Upper lobe of right lung (tissue), 1 donor: ENCODE measurements at places on chromosomes 3 and 15. TPM values are rescaled to one million over a fixed set of nuclear protein-coding genes. Genes with fewer than 3 reads are reported as not detected.
A peak's percentile ranks its signal among the peaks of the same experiment; 100 is the strongest.

- no peak for DNase-seq
Observed at GRCh38 chr3:153399636-153400035, 237.6 kb downstream of the RAP2B start.

DNA sequence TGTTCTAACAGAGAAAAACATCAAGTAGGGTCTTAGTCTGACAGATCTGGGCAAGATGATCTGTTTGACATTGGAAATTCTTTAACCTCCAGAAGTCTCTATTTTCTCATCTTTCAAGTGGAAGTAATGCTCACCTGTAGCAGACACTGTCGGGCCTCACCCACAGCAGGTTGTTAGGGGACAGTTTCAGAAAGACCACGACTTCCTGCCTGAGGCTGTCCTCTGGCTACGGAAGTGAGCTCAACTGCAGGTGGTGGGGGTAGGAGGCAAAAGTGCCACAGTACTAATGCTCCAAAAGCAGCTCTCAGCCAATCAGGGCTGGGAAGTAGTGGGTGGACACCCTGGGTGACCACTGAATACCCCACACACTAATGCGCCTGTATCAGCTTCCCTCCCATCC is 111.4 kb upstream of the TOPAZ1 start:
- DNase-seq: no peak

- no peak for DNase-seq
Observed at GRCh38 chr3:124878561-124879336, 8.4 kb downstream of the ITGB5 start.

The NOP10 gene
- 161 TPM for total RNA-seq

The GOLGA8G gene
- not detected for total RNA-seq

The CLDN11 gene
- total RNA-seq: 11.7 TPM

DNA sequence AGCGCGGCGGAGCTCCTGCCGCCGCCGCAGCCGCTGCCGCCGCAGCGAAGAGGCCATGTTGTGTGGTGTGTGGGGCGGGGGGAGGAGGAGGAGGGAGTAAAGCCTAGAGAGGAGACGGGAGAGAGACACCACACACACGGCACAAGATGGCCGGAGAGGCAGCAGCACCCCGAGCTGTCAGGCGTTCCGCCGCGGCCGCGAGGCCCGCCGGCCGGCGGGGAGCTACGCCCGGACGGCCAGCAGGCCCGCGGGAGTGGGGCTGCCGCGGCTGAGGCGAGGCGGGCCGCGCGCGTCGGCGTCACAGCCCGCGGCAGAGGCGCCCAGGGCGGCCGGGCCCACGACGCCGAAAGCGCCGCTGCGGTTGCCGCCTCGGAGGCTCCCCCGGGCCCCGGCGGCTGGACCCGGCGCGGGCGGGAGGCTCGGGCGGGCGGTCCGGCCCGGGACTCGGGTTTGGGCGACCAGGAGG is 17.4 kb upstream of the CHD2 start:
- no peak for DNase-seq

The SENP8 gene
- total RNA-seq: 3.3 TPM

The GOLGA6D gene
- total RNA-seq: not detected

DNA sequence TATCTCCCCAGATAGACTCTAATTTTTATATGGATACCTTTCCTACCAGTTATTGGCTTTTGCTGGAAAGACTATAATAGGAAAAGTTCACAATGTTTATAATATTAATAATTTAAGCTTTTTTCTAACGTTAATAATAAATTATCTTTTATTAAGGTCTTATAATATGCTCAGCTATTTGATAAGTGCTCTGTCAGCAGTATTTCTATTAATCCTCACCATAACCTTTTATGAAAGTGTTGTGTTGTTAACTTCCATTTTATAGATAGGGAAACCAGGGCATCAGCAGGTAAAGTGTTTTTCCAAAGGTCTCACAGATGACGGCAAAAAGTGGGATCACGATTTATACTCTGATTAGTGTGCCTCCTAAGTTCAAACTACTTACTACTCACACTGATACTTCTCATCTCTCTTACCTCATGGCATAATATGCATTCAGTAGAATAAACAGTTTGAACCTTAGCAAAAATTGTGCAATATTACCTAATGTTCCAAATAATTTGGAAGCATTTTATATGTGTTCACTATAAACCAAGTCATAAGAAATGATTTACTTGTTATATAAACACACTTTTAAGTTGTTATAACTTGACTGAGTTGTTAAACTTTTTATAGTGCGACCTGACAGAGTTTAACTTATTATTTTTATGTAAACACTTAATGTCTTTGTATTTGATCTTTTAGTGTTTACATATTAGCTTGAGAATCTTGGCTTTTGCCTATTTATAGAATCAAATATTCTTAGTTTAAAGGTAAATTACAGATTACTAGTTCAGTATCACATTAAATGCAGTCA is 274.9 kb upstream of the DCBLD2 start:
- no peak for DNase-seq

GRCh38 chr3:72018343-72018984 is 233.5 kb upstream of the PROK2 start:
- DNase-seq: no peak

The GATM gene
- 7.2 TPM for total RNA-seq

- no peak for DNase-seq
Observed at GRCh38 chr3:24582431-24583403, 88.1 kb upstream of the THRB start.

DNA sequence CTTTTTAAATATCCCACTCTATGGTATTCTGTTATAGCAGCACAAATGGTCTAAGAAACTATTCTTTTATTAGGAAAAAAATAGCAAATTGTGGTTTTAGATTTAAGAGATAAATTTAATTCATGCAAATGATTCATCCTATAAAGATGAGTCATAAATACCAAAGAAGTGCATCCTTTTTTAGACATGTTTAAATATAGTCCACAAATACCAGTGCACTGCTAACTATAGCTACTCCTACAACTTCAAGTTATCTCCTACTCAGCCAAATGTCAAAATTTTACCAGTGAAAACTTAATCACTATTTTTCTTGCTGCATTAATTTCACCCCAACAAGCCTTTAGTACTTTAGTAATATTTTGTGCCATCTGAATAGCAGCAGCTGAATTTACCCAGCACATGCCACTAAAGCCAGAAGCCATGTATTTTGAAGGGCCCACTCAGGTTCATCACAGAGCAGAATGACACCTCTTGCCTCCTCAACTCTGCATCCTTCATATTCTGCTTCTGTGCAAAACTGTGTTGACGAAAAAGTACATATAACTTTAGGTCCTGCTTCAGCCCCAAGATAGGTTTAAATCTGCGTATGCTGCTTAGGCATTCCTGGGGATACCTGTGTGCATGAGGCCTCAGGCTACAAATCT is 24.9 kb downstream of the CX3CR1 start:
- DNase-seq: no peak

DNA sequence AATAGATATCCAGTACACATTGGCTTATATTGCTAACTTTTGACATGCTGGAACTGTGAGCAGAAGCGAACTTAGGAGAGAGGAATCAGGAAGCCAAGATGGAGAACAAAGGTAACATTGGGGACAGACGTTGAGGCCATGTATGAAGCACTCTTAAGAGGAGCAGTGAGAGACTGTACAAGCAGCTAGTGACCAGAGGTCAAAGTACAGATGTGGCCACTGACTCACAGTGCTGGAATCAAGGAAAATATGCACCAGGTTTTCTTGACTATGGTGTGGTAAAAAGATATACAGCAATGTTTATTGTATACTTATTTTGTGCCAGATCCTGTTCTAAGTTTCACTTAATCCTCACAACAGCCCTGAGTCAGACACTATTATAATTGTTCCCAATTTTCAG is 2.0 kb upstream of the IL20RB start:
- DNase-seq: no peak

DNA sequence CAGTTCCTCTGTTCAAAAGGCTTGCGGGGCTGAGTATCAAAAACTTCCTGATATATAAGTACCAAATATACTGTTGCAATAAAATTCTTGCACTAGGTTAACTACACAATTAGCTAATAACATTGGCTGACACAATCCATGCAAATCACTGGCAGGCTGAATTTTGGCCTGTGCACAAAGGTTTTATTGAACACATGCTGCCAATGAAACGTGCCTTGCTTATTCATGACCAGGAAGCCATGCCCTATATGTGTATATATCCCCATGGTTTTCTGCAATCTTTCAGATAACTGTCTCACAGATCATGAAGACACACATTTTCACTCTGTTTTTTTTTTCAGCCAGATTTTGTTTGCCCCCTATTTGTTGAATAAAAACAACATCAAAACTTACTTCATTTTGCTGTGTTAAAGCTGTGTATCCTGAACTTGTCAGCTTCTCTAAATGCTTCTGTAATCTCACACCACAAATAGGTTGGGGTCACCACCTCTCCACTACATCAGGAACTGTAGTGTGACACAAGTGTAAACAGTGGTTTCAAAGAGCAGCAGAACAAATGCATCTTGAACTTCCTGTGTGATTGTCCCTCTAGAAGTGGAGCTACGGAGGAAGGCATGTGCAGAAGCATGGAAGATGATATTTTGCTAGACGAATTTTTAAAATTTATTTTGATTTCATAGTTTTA is 920.7 kb upstream of the NR2F2 start:
- no peak for DNase-seq

DNA sequence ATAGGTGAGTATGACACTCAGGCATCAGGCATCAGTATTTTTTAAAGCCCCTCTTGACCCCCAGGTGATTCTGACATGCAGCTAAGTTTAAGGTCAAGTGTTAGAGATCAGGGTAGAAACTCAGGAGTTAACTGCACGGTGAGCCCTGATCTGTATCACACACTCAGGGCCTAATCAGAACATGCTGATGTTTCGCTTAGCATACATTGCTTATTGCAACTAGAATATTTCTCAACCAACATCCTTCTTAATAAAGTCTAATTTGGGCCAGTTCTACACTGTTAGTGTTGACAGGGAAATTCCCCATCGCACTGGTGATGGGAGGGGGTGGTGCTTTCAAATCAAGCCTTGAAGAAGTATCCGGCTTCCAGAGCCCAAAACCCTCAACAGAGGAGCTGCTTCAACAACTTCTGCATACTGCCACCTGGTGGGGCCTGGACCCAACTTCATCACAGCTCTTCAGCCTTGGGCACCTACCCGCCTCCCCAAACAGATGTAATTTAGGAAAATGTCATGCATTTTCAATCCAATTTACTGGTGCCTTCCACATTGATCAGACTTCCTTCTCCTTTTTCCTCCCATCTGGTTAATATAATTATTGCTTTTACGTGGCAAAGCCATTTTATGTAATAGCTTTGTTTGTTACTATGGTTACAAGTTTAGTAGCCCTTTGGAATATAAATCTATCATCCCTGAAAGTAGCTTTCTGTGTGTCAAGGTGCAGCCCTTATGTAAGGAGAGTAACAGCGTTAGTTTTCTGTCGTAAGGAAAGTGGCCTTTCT is 312.2 kb downstream of the RORA start:
- DNase-seq: peak; percentile 89

The ITIH3 gene
- total RNA-seq: 9.5 TPM

The LARP6 gene
- 6.2 TPM for total RNA-seq

- DNase-seq: no peak
Observed at GRCh38 chr3:89250742-89251141, 143.3 kb downstream of the EPHA3 start.

The DUOX2 gene
- 3.8 TPM for total RNA-seq

The AGTR1 gene
- 7.8 TPM for total RNA-seq

GRCh38 chr15:39629371-39629770 is 48.5 kb downstream of the THBS1 start:
- DNase-seq: no peak

DNA sequence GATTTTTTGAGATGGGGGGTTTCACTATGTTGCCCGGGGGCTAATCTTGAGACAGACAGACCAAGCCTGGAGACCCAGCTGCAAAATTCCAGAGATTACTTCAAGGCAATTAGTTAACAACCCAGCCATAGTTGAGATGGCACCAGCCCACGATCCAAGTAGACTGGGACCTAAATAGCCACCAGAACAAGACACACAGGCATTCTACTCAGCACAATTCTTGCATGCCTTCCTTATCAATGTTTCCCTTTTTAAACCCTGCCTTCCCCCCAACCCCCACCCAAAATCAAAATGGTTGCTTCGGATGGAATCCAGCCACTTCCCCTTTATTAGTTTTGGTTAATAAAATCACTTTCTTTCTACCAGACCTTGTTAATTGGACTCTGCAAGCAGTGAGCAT is 28.6 kb downstream of the FAM240A start:
- DNase-seq: no peak

DNA sequence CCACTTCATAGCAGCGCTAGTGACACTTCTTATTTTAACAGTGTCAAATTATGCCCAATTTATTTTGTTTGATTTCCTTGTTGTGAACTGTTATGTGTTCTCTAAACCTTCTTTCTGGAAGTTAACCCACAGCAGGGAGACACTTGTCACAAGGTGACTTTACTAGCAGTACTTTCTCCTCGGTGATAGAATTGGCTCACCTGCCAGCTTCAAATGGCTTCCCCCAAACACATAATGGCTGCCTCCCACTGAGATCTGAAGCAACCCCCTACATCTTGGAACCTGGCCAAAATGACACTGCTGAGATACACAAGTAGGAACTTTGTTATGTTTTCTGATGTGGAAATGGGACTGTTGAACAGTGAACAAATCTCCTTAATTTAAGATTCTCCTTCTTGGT is 238.8 kb upstream of the DPH6 start:
- DNase-seq: no peak

- no peak for DNase-seq
Observed at GRCh38 chr3:69715204-69715603, 24.1 kb upstream of the MITF start.

- DNase-seq: no peak
Observed at GRCh38 chr15:100588638-100589242, 13.2 kb downstream of the LINS1 start.

The ZCWPW2 gene
- total RNA-seq: 0.96 TPM

The SLITRK3 gene
- total RNA-seq: 0.09 TPM

- no peak for DNase-seq
Observed at GRCh38 chr3:57309769-57310360, 17.4 kb upstream of the ASB14 start.

GRCh38 chr3:152656972-152657355 is 178.0 kb upstream of the P2RY1 start:
- no peak for DNase-seq

The RBPMS2 gene
- total RNA-seq: 4.5 TPM

GRCh38 chr15:63626955-63627354 is 29.8 kb downstream of the FBXL22 start:
- DNase-seq: no peak

The MUSTN1 gene
- total RNA-seq: 5.4 TPM

The ARNT2 gene
- 12.9 TPM for total RNA-seq

The NPAP1 gene
- 0.17 TPM for total RNA-seq

- DNase-seq: no peak
Observed at GRCh38 chr3:83434880-83435587, 1523.8 kb upstream of the CADM2 start.

The MYZAP gene
- total RNA-seq: 30.9 TPM

DNA sequence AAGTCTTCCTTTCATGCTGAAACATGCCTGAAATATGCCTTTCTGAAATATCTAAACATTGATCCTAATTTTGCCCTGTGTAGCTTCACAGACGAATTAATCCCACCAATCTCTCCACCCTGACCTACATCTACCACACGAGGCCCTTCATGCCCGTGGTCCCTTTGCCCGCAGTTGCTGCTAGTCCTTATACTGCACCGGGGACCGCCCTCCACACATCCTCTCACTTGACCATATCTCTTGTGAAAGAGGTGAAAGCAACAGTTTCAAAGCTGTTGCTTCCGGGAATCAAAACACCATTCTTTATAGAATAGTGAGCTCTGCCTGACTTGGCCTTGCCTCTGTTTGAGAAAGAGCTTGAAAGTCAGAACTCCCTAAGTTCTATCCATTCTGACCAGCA is 499.5 kb downstream of the NTRK3 start:
- DNase-seq: no peak

The EOGT gene
- total RNA-seq: 36.4 TPM

GRCh38 chr3:128316481-128316891 is 150.2 kb downstream of the DNAJB8 start:
- DNase-seq: peak; percentile 55

- peak; percentile 29 for DNase-seq
Observed at GRCh38 chr3:123379041-123379830, 69.7 kb downstream of the ADCY5 start.
